ENCODE measurements at places on chromosomes 3 and 15.

DNA sequence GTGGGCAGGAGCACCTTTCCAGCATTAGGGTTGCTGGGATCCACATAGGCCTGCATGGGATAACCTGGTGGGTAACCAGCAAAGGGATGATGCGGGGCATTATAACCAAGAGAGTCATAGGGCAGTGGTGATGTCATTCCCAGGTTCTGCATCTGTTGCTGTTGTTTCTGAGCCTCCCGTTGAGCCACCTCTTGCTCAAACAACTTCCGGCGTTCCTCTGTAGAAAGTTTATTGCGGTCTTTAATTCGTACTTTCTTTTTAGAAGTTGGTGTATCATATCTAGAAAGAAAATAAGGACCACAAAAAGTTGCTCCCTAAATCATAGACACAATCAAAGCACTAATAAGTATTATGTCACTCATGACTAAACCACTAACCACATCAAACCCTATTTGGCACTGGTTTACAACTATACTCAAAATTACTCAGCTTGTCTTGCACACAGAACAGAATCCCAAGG is 77.8 kb downstream of the NBEAL2 start:
- no peak for DNase-seq

- no peak for DNase-seq
These were observed 60.4 kb downstream of the GTF2E1 start for GRCh38 chr3:120802916-120803315.

DNA sequence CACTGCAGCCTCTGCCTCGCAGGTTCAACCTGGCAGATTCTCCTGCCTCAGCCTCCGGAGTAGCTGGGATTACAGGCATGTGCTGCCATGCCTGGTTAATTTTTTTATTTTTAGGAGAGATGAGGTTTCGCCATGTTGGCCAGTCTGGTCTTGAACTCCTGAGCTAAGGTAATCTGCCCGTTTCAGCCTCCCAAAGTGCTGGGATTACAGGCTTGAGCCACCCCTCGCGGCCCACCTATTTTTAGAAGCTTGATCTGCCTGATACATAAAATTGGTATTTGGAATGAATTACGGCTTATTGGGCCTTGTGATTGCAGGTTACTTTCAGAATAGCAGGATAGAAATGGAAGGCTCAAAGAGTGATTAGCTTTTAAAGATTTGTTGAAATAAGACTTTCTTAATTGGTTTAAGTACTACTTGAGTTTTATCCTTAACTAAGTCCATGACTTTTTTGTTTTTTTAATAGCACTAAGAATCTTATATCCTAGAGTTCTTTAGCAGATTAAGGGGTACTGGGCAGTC is 25.0 kb downstream of the GMPS start:
- DNase-seq = no peak

- no peak for DNase-seq
These were observed 54.0 kb downstream of the TAFA4 start for GRCh38 chr3:68878322-68878721.

DNA sequence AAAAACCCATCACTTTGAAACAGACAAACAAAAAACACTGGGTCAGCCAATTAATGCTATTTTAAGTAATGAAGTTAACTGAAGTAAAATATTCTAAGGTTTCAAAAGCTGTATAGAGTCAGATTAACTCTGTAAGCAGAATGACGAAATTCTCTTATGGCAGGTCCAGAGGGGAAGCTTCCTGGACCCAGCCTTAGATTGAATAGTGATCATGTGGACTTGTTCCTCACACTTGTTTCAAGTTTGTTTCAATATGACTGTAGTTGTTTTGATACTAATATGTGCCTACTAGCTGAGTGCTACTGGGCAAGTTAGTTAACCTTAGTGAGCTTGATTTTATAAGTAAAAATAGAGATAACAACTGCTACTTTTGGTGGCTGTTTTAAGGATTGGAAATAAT is 32.6 kb downstream of the PLS1 start:
- DNase-seq = no peak

DNA sequence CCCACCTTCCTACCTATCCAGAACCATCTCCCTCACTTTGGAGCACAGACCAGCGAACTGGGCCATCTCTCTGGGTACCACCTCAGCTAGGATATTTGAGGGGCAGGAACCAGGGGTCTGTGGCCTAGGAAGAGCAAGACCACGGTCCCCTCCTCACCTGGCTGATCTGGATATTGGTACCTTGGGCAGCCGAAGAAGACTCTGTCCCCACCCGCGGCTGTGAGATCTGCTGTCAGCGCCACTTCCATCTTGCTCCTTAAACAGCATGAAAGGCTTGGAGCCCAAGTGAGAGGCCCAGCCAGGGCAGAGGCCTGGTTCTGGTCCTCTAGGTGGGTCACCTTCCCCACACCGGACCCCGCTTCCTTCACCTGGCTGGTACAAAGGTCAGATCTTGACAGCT is 26.6 kb downstream of the SEC61A1 start:
- DNase-seq = no peak

- DNase-seq = no peak
These were observed 322.0 kb downstream of the MFSD1 start for GRCh38 chr3:159123877-159124276.

- DNase-seq = no peak
These were observed 11.5 kb downstream of the PLXND1 start for GRCh38 chr3:129594907-129595390.

DNA sequence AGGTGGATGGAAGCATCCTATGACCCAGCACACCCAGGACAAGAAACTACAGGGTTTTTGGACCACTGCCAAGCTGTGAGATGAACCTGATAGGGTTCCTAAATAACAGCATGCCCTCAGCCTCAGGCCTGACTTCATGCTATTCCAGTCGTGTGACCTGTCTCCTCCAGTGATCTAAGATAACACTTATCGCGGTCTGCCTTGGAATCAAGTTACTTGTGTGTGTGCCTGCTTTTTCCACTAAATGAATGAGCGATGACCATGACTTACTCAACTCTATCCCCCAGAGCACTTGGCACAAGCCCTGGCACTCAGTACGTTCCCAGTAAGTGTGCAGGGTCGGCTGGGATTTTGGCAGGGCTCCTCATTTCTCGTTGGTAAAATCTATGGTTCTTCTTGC is 172.7 kb upstream of the TP63 start:
- peak; percentile 51 for DNase-seq

- no peak for DNase-seq
These were observed 53.2 kb downstream of the PGPEP1L start for GRCh38 chr15:98954411-98954810.

DNA sequence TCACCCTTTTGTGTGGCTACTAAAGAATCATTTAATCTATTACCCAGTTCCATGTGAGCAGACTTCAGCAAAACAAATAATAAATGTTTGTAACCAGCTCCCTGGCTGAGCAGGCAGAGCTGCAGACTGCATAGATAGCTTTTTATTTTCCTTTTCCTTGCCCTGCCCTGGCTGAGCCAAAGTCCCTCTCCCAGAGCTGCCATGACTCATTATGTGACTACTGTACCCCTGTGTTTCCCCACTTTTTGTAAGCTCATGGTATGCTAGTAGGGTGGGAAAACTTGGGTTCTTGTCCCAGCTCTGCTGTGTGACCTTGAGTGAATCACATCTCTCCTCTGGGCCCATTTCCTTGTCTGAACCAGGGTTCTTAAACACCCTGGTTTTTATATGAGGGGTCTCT is 127.5 kb downstream of the CLSTN2 start:
- no peak for DNase-seq

DNA sequence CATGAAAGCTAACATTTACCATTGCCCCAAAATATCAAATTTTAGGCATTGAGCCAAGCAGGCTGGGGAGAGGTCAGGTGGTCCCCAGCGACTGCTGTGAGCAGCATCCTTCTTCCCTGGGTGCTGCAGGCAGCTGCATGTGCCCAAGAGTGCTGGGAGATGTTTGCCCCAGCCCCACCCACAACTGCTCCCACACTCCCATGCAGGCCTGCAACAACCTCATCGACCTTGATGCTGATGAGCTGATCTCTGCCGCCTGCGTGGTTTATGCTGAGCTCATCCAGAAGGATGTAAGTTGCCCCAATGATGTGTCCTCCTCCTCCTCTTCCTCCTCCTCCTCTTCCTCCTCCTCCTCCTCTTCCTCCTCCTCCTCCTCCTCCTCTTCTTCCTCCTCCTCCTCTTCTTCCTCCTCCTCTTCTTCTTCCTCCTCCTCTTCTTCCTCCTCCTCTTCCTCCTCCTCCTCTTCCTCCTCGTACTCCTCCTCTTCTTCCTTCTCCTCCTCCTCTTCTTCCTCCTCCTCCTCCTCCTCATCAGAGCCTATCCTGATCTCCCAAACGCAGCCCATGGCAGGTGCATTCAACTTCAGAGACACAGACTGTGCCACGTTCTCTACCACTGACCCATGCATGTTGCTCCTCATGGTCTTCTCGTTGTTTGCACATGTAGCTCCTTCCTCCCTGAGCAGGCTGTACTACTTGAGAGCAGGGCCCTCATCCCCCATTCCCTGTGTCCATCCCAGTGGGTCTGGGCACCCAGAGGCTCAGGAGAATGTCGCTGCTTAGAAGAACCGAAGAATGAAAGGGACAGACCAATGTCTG is 15.1 kb downstream of the TBC1D21 start:
- DNase-seq = no peak

DNA sequence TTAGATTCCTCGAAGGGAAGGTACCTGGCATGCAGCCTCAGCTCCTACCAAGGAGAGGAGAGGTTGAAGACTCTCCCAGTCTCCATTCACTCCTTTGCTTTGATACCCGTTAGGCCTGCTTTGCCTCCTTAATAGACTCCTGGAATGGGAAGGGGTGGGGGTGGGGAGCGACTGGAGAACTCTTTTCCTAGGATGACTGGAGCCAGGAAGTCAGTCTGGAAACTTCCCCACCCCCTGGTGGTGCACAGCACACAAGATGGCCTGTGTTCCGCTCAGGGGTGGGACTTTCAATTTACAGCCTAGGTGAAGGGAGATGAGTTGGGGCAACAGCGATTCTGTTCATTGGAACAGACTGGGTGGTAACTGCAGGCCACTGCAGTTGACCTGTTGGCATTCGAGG is 21.4 kb upstream of the CELF6 start:
- DNase-seq = peak; percentile 21

- no peak for DNase-seq
These were observed 121.0 kb downstream of the SSR3 start for GRCh38 chr3:156433910-156434309.

- no peak for DNase-seq
These were observed 6.5 kb upstream of the ETV5 start for GRCh38 chr3:186115239-186115996.

GRCh38 chr15:38670128-38671005 is 105.8 kb upstream of the RASGRP1 start:
- no peak for DNase-seq

DNA sequence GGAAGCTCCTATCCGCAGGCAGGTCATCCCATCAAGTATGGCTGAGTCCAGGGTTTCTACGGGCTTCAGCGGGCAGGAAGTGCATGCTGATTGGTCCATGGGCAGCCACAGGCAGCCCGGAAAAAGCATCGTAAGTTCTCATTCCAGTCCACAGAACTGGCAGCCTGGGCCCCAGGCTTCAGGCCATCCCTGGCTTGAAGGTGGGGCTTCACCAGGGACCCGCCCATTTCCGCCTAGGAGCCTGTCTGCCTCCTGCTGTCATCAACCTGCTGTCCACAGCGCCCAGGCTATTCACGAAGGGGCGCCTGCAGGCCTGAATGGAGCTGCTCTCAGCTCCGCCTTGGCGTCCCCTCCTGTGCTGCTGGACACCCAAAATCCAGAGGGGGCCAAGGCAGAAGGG is 13.9 kb downstream of the PCYT1A start:
- no peak for DNase-seq

All from NCI-H510A (cell line).